Psoas muscle (tissue), 8 donors: ENCODE measurements at places on chromosomes 5 and 9.

- DNase-seq: no peak
These were observed 152.1 kb downstream of the UNC13B start for GRCh38 chr9:35313916-35314315.

DNA sequence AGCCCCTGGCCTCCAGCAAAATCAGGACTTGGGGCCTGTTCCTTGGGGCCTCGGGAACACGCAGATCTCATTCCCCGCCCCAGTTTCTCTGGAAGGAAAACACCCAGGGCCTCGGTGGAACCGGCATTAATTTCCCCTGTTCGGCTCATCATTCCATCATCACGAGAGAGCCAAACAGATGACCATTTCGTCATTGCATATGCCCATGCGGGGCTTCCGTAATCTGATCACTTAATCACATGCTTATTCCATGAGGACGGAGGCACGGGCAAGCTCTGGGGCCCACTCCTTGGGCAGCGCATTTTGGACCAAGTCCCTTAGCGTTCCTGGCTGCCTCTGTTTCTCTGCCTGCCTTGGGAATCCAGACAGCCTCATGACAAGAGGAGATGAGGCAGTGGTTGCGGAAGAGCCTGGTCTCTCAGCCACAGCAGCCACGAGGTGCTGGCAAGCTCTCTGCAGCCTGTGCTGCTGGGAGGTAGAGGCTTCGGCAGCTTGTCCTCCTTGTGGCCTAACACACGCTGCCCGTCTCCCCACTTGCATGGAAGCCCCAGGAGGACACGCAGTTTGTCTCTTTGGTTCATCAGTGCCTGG lies 65.0 kb upstream of the IER5L start:
- peak; percentile 77 for DNase-seq

GRCh38 chr5:113169720-113170119 lies 193.1 kb downstream of the DCP2 start:
- no peak for DNase-seq

DNA sequence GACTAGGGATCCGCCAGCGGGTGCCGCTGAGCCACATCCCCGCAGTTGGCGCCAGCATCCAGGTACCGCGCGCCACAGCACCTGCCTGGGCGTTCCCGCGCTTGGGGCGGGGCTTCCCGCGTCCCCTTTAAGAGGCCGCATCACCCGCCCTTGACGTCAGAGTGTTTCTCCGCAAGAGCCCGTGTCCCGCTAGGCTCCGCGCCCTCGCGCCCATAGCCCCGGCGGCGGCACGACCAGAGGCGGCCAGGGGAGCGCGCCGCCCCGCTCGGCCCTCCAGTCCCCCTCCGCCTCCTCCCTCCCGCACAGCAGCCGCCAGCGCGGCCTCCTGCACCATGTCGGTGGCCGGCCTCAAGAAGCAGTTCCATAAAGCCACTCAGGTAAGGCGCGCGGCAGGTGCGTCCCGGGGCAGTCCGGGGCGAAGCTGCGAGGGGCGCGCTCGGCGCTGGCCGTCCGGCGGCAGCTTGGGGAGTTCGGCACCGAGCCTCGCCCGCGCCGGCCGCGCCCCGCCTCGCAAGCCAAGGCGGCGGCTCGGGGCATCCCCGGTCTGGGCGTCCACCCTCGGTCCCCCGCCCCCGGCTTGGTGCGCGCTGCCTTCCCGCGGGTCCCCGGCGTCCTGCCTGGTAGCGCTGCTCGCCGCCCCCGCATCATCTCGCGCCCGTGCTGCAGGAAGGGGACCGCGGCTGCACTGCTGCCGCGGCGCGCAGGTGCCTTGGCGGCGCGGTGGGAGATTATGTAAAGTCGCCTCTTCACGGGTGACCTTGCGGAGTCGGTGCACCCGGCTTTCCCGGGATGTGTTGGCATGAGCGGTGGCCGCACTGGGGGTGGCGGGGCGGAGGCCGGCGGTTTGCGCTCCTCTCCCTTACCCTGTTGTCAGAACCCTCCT lies at the start of gene SH3GL2:
Gene SH3GL2 (plus strand): TSS at position 156 of the 883 bp plus-strand sequence.
- no peak for DNase-seq

GRCh38 chr5:136513430-136513829 lies 148.1 kb upstream of the TRPC7 start:
- DNase-seq: no peak

DNA sequence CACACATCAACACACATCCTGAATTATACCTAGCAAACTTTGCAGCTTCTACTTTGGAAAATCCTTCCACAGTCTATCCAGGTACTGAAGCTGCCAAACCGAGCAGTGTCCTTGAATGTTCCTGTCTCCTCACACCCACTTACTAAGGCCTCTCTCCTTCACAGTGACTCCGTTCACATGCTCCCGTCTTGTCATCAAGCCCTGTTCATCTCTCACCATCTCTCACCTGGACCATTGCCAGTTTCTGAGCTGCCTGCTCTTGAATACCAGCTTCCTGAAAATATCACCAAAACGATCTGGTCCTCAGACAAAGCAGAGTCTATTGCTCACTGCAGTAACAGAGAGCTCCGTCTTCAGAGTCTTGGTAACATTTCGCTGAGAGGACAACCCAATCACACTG lies 57.4 kb downstream of the GCNT1 start:
- no peak for DNase-seq

DNA sequence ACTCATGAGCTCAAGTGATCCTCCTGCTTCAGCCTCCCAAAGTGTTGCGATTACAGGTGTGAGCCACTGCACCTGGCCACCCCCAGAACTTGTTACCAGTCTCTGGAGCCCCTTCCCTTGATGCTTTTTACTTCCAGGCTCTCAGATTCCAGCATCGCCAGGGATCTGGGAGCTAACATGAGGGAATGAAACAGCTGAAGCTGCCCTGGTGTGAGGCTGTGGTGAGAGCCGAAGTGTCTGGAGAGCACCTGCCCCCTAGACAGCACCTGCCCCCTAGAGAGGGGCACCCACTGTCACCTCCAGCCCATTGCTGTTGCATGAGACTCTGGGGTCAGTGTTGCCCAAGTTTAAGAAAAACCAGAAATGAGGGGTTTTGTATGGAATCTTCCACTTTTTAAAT lies 124.3 kb upstream of the SAP30L start:
- no peak for DNase-seq

GRCh38 chr5:105619725-105620124 lies 2051.0 kb downstream of the EFNA5 start:
- DNase-seq: no peak

DNA sequence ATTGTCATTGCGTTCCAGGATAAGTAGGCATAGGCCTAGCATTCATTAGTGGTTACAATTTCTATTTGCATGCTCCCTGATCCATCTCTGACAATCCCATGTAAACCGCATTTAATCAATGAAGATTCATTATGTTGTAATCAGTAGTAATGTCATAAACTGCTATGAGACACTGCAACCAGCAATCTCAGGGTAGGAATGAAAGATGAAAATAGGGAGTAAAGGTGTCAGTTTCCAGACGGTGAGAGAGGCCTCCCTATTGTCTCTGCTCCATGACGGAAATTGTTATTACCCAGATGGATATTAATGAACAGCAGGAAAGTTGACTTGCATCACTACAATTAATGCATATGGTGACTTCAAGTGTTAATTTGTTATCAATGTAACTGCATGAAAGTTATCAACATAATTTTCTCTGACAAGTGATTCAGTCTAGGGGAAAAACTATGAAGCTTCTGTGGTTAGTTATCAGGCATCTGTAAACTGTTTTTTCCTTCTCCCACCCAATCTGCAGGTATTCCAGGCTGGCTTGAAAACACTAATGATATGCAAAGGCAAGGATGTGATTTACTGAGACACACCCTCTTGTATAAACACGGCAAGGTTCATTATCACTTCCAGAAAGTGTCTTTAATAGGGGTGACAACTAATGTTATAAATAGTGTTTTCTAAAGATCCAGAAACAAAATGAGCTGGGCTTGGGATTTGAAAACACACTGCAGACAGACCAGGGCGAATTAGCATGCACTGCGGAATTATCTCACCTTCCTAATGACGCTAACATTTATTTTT lies 73.5 kb downstream of the ZNF622 start:
- no peak for DNase-seq

DNA sequence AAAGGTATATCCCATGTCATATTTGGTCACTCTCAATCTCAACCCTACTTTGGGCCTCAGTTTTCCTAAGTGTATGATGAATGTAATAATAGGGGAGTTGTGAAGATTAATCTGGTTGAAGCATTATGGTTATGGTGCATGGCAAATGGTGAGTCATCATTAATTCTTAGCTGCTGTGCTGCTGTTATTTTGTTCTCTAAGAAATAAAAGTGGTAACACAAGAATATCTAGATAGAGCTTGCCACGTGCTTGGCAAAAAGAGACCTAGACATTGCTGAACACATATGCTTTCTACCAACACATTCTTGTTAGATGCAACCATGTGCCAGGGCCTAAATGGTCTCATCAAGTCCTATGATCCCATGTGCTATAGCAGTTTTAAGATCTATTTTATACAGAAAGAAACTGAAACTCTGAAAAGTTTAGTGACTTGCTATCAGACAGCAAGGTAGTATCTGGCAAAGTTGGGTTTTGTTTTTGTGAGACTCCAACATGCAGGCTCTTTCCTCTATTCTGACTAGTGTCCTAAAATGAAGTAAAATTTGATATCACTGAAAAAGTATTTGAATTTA lies 699.9 kb upstream of the MEF2C start:
- no peak for DNase-seq

DNA sequence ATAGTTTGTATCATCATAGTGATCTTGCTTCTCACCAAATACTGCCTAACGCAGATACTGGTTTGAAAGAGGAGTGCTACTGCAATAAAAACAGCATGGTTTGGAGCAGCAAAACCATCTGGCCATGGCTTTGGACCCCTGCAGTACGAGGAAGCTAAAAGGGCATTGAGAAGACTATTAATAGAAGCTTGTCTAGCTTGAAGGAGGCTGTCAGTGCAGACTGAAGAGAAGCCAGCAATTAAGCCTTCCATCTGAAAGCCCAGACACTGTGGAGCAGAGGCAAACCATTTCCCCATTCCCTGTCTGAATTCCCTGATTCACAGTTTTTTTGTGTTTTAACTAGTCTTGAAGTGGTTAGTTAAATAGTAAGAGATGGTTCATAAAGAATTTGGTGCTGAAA lies 281.6 kb downstream of the PTPRD start:
- DNase-seq: no peak

DNA sequence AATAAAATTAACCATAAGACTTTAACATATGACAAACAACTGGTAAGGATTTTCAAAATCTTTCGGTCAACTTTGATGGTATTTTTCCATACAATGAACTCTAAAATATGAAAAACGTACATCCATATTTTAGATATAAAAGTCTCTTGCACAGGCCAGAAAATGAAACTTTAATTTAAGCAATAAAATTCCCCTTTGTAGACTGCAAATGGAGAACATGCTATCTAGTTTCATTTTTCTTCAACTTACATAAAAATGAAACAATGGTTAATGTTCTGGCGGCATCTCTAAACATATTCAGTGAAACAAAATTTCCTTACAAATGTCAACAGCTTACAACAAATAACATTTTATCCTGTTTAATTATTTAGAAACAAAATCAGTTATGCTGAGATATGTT lies 84.0 kb downstream of the USP20 start:
- no peak for DNase-seq

- no peak for DNase-seq
These were observed 59.8 kb upstream of the NFIB start for GRCh38 chr9:14373706-14374105.

DNA sequence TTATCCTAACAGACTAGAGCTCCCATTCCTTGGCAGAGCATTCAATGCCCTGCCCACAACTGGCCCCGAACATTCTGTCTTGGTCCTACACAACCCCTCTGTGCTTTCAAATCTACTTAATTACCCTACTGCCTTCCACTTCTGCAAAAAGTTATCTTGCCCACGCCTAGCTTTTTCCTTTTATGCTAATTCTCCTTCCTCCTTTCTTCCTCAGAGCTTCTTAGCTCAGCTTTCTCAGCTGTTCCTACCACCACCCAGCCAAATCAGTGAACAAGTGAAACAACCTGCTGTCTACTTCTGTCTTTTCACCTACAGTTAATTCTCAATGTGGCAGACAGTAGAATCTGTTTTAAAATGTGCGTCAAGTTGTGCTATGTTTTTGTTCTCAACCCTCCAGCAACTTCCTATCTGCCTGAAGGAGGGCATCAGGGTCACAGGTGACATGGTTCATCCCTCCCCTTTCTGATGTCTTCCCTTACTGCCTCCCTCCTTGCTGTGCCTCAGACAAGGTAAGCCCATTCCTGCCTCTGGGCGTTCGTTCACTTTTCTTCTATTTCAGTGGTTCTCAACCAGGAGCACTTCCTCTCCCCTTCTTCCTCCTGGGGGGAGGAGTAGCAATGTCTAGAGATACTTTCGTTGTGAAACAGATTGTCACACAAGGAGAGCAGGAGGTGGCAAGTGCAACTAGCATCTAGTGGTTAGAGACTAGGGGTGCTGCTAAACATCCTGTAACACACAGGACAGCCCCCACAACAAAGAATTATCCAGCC lies 1.3 kb upstream of the REEP5 start:
- DNase-seq: no peak

- no peak for DNase-seq
These were observed 127.8 kb downstream of the PCSK5 start for GRCh38 chr9:76018235-76018634.

GRCh38 chr9:123346026-123346425 lies 10.0 kb upstream of the CRB2 start:
- no peak for DNase-seq

GRCh38 chr9:7844242-7844641 lies 44.7 kb upstream of the DMAC1 start:
- DNase-seq: no peak

GRCh38 chr5:115372146-115372545 lies 75.7 kb upstream of the CCDC112 start:
- no peak for DNase-seq

- DNase-seq: no peak
These were observed 835 bp upstream of the DND1 start for GRCh38 chr5:140674211-140674610.

GRCh38 chr5:168468836-168469235 lies 17.4 kb upstream of the RARS1 start:
- no peak for DNase-seq

- no peak for DNase-seq
These were observed 31.2 kb upstream of the AFAP1L1 start for GRCh38 chr5:149240354-149240998.

GRCh38 chr5:78606241-78606640 lies 42.3 kb downstream of the LHFPL2 start:
- DNase-seq: no peak

- no peak for DNase-seq
These were observed 58.9 kb downstream of the NEURL1B start for GRCh38 chr5:172699999-172700364.

DNA sequence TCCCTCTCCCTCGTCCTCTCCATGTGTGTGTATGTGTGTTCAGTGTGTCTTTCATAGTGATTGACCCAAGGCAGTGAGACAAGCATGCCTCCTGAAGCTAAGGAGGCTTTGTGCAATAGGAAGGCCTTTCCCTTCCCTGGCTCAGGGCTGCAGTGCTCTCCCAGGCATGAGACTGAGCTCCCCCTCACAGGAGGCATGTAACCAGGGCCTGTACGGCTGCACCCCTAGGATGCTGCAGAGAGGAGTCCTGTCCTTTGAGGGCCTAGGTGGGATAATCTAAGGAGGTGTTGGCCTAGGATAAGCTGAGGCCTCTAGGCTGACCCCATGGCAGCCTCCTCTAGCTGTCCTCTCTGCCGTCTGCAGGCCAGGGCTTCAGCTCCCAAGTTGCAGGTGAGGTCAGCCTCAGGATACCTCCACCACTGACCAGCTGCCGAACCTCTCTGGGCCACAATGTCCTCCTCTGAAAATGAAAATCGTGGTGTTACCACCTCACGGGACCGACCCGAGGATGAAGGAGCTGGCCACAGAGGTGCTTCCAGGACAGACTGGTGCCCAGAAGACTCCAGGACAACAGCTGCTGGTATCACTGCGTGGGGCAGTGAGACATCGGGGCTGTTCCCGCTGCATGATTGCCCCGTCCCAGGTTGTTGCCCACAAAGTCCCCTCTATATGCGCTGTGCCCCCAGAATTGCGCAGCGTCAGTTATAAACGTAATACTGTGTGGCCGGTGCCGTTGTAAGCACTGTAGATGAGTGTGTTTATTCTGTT lies 129.6 kb downstream of the BARX1 start:
- no peak for DNase-seq
